HCT116 (cell line): ENCODE measurements at places on chromosomes 4 and X.

- no peak for DNase-seq
Observed at GRCh38 chr4:6815029-6815836, 32.7 kb downstream of the KIAA0232 start.

GRCh38 chr4:187606581-187606980, 389.0 kb upstream of the ZFP42 start:
- peak; percentile 54 for DNase-seq

GRCh38 chr4:11618666-11619282, 190.1 kb upstream of the HS3ST1 start:
- no peak for DNase-seq

GRCh38 chrX:2609431-2610238, 81.5 kb upstream of the CD99 start:
- DNase-seq, result no peak

DNA sequence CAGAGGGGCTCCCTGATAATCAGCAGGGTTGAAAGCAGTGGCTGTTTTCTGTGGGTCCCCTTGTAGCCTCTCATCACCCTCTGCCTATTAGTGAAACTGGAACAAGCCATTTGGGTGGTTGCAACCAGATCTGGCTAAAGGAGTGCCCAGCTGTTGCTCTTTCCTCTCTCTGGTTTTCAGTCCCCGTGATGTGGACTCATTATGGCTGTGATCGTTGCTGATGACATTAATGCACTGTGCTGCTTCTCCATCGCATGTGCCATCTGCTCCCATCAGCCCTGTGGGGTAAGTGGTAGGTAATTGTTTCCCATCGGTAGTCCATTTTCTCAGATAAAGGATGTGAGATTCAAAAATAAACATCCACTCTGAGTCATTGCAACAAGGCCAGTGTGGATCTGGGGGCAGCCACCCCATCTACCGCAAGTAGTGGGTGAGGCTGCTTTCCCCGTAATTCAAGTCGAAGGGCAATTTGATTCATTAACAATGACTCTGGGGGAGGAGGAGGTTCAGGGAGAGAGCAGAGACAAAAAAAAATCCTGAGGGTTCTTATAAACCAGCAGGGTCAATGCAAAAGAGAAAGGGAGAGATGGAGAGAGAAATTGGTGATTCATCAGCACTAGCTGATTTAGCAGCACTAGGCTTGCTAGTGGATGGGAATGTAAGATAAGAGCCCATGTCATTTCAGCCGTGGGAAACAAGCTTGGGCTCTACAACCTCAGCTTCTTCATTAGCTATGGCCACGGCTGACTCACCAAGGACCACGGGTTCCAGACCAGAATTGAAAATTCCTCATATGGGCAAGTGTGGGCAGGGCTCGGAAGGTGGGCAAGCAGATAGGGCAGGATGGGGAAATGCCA, 357.8 kb downstream of the MID1IP1 start:
- no peak for DNase-seq

GRCh38 chr4:2395038-2395437, 23.4 kb downstream of the ZFYVE28 start:
- DNase-seq, result no peak

DNA sequence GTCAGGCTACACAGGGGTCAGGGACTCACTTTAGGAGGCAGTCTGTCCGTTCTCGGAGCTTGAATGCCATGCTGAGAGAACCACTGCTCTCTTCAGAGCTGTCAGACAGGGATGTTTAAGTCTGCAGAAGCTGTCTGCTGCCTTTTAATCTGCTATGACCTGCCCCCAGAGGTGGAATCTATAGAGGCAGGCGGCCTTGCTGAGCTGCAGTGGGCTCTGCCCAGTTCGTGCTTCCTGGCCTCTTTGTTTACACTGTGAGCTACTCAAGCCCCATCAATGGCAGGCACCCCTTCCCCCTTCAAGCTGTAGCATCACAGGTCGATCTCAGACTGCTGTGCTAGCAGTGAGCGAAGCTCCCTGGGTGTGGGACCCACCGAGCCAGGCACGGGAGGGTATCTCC, 31.5 kb upstream of the UNC5C start:
- DNase-seq, result no peak

DNA sequence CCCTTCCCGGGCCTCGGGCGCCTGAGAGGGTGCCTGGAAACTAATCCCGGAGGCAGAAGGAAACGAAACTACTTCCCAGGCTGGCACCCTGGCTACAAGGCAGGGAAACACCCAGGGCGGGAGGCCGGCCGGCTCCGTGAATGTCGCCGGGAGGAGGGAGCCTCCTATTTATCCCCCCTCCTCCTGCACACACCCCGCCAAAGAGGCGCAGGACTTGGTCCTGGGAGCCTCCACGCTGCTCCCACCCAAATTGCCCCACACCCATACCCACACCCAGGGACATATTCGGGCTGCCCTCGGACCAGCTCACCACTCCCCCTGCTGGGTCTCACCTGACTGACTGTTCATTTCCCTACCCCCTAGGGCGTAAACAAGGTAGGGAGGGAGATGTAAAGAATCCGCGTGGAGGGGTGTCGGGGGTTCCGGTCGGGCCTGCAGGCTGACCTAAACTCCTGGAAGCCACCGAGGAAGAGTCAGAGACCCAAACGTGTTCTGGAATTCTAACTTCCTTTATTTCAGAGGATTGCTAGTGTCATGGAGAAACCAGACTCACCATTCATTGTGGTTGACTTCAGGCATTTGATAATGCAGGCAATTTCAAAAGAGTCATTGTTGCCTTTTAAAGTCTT, at the start of gene BTC:
Gene BTC (minus strand): TSS at position 142 of the 629 bp plus-strand sequence. CDS start 198 bp downstream, outside the sequence.
- peak; percentile 43 for DNase-seq

GRCh38 chr4:173017802-173018201, 150.8 kb upstream of the GALNT7 start:
- no peak for DNase-seq

- no peak for DNase-seq
Observed at GRCh38 chr4:99868126-99868596, 26.1 kb downstream of the LAMTOR3 start.

- no peak for DNase-seq
Observed at GRCh38 chr4:6857009-6857882, 52.4 kb upstream of the TBC1D14 start.

DNA sequence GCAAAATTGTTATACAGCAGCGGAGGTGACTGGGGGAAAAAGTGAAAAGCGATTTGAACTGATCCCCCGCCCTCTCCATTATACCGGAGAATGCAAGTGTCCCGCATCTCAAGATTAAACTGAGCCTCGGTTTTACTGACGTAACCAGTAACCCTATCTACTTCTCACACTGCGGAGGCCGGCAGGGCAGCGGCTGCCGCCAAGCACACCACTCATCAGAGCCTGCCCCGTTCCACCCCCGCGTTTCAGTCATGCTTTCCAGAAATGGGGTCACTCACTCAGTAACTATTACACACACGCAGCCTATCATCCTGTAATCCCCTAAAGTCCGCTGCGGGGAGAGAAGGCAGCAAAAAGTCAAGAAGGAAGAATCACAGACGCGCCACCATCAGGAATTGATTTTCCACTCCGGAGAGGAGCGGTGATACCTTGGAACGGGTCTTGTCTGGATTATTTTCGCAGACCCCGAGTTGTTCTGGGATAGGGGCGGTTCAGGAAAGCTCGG, 1.4 kb downstream of the RPS6KA3 start:
- DNase-seq, result peak; percentile 41

DNA sequence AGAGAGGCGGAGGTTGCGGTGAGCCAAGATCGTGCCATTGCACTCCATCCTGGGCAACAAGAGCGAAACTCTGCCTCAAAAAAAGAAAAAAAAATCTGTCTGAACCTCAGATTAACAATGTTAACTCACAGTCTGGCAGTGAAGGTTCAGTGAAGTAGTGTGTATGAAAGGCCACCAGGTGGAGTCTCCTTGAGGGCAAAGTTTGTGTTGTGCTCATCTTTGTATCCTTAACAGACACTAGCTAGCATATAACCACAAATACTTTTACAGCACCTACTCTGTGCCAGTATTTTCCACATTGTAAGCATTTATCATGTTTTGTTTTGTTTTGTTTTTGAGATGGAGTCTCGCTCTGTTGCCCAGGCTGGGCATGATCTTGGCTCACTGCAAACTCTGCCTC, 46.0 kb upstream of the MGST2 start:
- DNase-seq, result no peak

GRCh38 chrX:6004529-6004928, 224.1 kb downstream of the NLGN4X start:
- DNase-seq, result no peak

DNA sequence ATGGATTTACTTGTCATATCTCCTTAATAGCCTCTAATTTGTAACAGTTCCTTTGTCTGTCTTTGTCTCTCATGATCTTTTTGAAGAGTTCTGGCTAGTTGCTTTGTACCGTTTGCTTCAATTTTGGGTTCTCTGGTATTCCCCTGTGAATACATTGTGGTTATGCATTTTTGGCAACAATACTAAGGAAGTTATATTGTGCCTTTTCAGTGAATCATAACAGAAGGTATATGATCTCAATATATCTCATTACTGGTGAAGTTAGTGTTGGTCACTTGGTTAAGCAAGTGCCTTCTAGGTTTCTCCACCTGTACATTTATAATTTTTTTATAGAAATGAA, 48.6 kb downstream of the DCLK2 start:
- no peak for DNase-seq

GRCh38 chr4:117467404-117467803, 382.0 kb upstream of the TRAM1L1 start:
- no peak for DNase-seq

DNA sequence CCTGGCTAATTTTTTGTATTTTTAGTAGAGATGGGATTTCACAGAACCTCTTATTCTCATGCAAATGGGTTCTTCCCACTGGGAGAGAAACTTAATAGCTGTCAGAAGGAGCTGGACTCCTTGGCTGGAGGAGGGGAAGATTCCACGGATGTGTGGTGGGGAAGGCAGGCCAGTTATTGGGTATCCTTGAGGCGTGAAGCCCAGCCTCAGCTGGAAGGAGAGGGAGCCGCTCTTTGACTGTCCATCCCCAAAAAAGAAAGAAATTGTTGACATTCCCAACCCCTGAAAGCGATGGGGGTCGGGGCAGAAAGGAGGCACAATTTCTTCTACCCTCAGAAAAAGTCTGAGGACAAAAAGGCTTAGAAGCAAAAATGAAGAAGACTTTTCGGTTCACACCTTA, 983.1 kb upstream of the PABPC4L start:
- no peak for DNase-seq

DNA sequence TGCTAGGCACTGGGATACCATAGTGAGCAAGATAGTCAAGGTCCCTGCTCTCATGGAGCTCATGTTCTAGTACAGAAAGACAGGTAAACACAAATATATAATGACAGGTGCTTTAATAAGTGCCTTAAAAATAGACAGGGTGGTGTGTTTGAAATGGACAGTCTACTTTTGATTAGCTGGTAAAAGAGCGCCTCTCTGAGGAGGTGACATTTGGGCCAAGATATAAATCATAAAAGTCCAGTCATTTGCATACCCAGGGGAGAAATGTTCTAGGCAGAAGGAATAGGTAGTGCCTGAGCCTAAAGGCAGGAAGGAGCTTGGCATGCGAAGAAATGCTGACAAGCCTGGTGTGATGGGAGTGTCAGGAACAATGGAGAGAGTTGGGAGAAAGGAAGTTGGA, 83.6 kb downstream of the DNAAF6 start:
- no peak for DNase-seq

DNA sequence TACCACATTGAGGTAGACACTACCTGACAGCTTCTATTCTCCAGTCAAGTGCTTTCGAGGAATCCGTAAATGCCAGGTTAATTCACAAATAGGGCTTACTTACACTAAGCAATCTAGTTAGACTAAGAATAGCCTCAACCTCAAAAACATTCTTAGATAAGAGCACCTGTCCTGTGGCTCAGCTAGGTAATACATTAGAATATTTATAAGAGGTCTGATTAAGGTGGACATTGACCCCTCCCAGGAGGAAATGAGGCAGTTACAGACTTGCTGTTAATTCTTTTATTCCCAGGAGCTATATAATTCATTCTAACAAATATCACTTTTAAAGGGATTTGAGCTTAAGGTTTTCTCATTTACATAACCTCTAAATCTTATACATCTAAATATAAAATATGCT, 758.1 kb downstream of the GRID2 start:
- DNase-seq, result no peak

DNA sequence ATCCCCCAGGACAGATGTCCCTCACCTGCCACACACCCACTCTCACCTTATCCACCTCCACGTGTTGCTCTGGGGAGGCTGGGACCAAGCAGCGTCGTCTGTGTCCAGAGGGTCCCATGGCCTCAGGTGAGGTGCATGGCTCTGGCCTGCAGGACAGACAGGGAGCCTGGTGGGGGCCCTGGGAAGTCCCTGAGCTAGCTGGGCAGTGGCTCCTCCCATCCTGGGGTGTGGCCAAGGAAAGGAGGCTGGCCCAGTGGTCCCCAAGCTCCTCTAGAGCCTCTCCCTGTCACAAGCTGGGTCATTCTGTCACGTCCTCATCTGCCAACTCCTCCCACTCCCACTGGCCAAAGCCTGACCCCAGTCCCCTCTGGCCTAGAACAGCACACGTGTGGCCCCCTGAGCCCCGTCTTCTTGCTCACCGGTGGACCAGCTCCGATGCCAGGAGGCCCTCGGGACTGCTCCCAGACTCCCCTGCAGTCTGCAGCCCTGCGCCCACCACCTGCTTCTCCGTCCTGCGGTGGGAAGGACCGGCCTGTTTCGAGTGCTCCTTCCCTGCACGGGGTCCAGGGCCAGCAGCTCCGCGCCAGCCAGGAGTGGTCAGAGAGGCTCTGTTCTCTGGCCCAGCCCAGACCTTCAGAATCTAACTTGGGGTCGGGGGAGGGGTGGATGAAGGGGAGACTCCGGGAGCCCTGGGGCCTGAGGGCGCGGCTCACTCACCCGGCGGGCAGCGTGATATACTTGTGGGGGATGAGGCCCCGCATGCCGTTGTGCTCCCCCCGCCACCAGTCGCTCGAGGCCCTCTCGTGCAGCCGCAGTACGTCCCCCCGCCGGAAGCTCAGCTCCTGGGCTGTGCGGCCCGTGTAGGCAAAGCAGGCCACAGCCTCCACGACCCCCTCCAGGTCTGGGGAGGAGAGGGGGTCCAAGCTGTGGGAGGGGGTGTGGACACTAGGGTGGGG, 4.8 kb downstream of the AVPR2 start:
- no peak for DNase-seq

GRCh38 chr4:174591243-174592021, 69.1 kb upstream of the HPGD start:
- no peak for DNase-seq

DNA sequence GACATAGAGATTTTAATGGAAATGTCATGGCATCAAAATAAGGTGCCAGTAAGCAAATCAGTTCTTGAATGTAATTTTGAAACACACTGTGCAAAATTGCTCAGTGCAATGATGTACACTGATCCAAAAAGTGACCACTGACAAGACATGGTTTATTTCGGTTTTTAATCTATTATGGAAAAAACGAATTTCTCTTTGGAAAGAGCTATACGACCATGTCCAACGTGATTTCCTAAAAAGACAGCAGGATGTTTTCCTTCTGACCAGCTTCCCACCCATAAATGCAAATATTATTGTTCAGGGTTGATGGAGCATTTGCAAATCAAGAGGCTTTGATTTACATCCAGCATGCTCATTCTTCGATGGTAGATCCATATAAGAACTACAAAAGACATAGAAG, 17.1 kb upstream of the MAGEA1 start:
- no peak for DNase-seq

GRCh38 chr4:152686452-152687013, 6.7 kb upstream of the TMEM154 start:
- no peak for DNase-seq

GRCh38 chr4:106096454-106096853, 201.2 kb downstream of the NPNT start:
- no peak for DNase-seq
